ENCODE measurements at places on chromosomes 13 and 19.

- DNase-seq: no peak
Measured at GRCh38 chr19:22882797-22883196, 50.7 kb downstream of the ZNF723 start.

DNA sequence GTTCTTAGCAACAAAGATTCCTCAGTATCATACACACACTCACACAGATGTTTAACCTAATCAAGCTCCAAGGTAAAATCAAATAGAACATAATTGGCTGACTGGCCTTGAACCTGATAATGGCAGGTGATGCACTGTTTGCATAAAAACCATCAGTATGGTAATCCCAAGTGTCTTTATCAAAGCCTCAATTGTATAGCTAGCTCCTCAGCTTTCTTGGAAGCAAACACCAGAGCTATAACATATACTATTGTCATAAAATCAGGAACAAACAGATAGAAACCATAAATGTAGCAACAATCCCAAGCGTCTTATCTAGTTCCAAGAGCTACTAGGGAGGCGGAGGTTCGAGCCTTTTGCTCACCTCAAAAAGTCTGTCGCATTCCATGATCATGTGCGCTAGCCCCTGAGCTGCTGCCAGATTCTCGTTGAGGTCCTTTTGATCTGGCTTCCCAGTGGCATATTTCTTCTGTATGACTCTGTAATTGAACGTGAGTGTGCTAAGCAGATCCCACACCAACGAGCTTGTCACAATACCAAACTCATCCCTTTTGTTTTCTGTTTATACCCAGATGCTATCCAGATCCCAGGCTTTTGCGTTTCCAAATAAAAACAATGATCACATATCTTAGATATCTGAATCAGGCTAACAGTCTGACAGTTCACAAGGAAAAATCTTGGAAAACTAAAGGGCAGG lies 95.3 kb downstream of the KL start:
- DNase-seq: no peak

- no peak for DNase-seq
Measured at GRCh38 chr19:30637926-30638325, 265.7 kb downstream of the ZNF536 start.

GRCh38 chr13:113616991-113617749 lies 32.6 kb downstream of the TFDP1 start:
- no peak for DNase-seq

- DNase-seq: no peak
Measured at GRCh38 chr19:38527466-38528136, 90.2 kb downstream of the MAP4K1 start.

DNA sequence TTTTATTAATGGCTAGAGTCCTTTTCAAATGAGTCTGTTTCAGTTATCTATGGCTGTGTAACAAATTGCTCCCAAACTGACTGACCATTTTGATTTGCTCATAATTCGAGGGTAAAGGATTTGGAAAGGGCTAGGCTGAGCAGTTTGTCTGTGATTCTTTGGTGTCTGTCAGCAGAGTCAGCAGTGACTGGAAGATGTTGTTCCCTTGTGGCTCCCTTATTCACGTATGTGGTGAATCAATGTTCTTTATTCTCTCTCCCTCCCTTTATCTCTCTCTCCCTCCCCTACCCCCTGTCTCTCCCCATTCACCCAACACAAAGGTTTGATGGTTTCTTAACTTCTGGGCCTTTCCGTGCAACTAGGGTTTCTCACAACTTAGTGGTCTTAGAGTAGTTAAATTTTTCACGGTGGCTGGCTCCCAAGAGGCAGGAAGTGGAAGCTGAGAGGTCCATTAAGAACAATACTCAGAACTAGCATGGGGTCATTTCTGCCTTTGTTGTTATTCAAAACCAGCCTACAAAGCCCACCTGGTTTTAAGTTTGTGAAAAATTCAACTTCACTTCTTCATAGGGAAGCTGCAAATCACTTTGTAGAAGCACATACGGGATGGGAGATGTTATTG lies 772.5 kb upstream of the SLITRK1 start:
- no peak for DNase-seq

- DNase-seq: no peak
Measured at GRCh38 chr13:20303636-20304035, 71.5 kb upstream of the GJB6 start.

DNA sequence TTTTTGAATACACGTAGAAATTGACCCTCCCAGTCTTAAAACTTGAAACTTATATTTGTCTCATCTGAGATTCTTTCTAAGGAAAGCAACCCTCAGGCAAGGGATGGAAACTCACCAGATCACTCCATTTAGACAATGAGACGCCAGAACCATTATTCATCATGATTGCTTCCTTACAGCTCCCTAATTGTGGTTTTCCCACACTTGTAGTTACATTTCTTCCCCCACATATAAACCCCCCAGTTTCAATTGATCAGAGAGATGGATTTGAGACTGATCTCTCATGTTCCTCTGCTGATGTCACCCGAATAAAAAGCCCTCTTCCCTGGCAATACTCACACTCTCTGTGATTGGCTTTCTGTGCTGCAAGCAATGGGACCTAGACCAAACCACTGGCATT lies 197.9 kb upstream of the STARD13 start:
- DNase-seq: no peak

- DNase-seq: peak; percentile 74
Measured at GRCh38 chr19:48970923-48971395, 5.8 kb downstream of the FTL start.

- no peak for DNase-seq
Measured at GRCh38 chr19:18399008-18399407, 1.6 kb upstream of the LRRC25 start.

DNA sequence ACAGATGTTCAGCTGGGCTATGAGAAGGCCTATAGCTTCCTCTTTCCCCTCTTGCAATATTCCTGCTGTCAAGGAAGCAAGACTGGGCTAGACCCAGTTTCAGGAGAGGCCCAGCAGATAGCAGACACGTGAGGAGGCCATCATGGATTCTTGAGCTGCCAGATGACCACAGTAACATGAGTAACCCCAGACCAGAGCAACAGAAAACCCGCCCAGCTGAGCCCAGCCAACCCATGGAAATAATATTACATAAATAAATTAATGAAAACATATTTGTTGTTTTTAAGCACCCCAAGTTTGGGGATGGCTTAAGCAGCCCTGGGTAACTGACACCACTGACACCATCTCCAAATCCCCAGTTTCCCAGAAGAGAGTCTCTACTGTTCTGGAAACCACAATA lies 50.2 kb upstream of the PDCD5 start:
- DNase-seq: no peak

GRCh38 chr19:57934820-57935665 lies at the start of gene ZNF418:
ZNF418 (minus strand) TSS chr19:57935402; CDS start chr19:57933822, 1,580 bp downstream.
- no peak for DNase-seq

GRCh38 chr19:50657222-50657669 lies 8.0 kb downstream of the C19orf81 start:
- DNase-seq: no peak
